Ovary (tissue), 10 donors: ENCODE measurements at places on chromosomes 7 and 10.
A peak's percentile ranks its signal among the peaks of the same experiment; 100 is the strongest.

DNA sequence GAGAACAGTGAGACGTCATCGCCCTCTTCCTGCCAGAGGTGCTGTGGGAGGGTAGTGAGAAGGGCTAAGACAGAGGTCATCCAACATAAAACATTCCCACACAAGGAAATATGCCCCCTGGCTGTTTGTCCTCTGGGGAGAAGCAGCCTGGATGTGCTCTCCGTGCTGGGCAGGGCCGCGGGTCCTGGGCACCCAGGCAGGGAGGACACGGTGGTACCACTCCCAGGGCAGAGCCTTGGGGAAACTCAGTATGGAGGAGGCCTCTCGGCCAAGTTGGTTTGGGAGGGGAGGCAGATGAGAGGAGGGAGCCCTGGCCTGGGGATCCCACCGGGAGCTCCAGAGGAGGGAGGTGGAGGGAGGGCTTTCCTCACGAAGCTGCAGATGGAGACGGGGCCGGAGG lies 129.4 kb downstream of the GLRX3 start:
- no peak for DNase-seq

GRCh38 chr7:33048257-33048656 lies 14.3 kb downstream of the NT5C3A start:
- DNase-seq: no peak

DNA sequence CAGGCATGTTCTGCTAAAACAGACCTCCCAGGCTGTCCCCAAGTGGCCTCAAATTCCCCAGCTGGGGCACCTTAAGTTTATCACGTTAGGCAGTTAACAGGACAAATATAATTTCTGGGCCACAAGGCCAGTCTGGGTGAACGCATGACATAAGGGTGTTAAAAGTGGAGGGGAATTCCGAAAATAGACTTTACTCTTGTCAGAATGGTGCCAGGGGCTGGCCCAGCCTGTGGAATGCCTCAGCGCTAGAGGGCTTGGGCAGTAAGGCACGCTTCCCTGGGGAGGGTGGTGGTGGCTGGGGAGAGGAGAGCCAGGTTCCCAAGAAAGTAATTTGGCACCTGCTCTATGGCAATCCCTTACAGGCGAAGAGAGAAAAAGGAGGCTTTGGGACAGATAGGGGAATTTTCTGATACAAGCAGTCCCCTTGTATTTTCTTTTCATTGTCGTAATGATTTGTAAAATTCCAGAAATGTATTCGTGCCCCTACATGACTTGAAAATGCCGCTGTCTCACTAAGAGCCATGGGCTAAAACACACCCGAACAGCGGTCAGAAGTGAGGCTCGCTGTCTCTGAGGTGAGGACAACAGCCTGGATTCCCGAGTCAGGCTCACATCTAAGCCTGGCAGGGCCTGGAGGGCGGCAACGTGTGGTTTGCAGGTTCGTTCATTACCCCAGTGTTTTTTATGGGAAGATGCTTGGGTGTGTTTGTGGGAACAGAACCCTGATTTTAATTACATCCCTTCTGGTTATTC lies 463.2 kb upstream of the GALNT17 start:
- DNase-seq: no peak

DNA sequence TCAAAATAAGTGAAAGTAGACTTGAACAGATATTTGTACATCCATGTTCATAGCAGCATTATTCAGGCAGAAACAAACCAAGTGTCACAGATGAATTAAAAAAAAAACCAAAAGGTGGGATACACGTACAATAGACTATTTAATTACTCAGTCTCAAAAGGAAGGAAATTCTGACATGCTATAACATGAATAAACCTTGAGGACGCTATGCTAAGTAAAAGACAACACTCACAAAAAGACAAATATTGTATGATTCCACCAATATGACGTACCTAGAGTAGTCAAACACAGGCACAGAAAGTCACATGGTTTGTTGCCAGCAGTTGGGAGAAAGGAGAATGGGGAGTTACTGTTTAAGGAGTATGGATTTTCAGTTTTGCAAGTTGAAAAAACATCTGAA lies 18.0 kb upstream of the CFAP70 start:
- no peak for DNase-seq

DNA sequence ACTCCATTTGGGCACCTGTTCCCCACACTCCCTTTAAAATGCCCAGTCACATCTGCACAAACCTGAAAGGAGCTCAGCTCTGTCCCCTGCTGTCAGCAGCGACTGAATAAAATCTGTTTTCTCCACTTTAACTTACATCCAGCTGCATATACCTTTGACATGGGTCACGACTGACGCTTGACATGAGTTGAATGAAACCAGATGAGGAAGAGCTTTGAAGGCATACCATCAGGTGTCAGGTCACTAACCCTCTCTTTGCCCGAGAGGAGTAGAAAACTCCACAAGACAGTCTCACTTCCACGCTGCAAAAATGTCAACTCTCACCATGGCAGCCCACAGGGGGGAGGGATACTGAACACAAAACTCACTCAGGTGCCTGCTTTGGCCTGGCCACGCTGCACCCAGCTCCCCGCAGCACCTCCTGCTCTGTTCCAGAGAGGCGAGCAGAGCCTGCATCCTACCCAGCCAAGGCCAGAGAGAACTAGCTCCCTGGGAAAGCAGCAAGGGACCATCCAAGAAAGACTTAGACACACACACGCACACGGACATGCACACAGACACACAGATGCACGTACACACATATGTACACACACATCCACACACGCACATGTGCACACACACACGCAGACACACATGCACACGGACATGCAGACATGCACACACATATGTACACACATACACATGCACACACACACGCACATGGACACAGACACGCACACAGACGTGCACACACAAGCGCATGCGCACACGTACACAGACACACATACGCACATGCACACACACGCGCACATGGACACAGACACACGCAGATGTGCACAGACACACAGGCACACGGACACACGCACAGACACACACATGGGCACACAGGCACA lies 191.0 kb downstream of the MAD1L1 start:
- peak; percentile 3 for DNase-seq

DNA sequence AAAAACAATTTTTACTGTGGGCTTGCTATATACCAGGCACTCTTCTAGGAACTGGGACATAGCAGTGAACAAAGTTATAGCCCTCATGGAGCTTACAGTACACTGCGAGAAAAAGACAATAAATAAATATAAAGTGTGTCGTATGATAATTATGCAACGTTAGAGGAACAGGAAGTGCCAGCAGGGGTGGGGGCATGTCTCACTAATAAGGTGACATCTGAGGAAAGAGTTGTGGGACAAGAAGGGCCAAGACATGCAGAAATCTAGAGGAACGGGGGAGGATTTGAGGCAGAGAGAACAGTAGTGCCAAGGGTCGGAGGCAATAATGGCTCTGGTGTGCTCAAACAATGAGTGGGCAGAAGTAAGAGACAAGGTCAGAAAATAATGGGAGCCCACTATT lies 52.8 kb downstream of the LMBR1 start:
- DNase-seq: no peak

DNA sequence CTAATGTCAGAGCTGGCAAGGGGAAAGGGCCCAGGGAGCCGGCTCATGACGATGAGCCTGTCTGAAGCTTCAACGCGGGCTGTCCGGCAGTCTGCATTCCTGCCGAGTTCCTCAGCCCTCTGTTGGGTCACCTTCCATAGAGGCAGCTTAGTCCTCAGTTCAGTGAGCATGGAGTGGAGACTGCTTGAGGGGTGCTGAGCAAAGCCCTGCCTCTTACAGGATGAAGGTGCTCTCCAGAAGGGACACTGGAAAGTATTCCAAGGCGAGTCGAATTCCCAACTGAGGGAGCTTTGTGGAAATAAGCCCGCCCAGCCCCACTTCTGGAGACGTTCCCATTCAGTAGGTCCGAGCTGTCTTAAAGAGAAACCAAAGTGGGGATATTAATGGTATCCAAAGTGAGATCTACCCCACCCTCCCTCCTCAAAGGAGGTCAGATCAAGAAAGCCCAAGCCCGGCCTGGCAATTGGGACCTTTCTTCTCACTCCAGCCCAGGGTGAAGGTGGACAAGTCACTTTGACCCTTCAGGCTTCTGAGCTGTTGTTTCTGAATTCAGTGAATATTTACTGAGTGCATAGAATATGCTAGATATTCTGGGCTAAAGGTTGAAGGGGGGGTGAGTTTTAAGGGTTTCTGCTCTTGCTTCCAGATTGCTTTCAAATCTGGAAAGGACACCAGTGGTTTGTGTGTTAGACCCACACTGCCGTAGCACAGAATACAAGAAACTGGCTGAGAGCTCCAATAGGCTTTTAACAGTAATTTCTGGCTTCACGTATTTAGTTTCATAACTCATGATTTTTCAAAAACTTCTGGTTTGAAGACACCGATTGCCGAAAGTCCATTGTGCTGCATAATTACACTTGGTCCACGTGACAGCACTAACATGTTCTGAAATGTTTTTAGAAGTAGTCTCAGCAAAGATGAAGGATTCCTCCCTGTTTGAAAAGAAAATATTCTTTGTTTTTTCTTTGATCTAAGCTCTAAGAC lies 3.5 kb downstream of the EGFR start:
- DNase-seq: no peak

DNA sequence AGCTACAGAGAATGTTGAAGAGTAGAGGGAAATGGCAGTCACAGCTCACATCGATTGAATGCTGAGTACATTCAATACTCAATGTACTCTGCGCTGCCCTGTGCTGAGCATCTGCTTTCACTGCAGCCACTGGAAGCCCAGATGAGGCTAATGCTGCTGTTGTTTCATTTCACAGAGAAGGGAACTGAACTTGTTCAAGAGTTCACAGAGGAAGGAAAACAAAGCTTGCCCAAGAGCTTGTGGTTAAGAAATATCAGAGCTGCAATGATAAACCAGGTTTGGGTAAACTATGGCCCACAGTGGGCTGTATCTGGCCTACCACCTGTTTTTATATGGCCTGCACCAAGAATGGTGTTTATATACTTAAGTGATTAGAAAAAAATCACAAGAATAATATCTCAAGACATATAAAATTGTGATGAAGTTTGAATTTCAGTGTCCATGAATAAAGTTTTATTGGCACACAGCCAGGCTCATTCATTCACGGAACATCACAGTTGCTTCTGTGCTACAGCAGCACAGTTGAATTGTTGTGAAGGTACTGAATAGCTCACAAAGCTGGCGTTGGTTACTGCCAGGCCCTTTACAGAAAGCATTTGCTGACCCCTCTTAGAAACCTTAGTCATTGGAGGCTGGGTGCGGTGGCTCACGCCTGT lies 64.1 kb downstream of the CFAP58 start:
- DNase-seq: no peak

DNA sequence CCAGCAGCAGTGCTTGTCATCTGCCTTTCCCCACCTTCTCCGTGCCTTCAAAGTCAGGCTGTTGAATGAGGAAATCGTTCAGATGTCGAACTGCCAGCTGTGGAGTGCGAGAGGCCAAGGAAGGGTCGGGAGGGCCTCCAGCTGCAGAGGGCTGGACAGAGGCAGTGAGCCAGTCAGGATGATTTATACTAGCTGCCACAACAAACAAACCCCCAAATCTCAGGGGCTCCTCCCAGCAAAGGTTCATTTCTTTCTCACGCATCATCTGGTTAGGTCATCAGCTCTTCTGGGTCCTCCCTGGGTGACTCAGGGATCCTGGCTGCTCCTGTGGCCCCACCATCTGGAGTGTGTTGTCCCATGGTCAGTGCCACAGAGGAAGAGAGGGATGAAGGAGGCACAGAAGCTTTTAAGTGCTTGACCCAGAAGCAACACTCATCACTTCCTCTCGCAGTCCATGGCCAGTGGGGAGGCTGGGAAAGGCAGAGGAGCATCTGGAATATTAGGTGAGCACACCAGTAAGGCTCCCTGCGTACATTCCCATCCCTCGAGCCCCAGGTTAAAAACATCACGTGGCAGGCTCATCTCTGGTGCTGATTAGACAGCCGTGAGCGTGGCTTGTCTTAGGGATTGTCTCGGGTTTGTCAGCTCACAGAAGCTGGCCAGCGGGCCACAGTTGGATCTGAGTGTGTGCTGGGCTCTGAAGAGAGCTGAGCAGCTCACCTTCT lies 140.7 kb downstream of the RGS10 start:
- peak; percentile 70 for DNase-seq

GRCh38 chr10:131177431-131178327 lies 133.8 kb downstream of the TCERG1L start:
- DNase-seq: peak; percentile 21

DNA sequence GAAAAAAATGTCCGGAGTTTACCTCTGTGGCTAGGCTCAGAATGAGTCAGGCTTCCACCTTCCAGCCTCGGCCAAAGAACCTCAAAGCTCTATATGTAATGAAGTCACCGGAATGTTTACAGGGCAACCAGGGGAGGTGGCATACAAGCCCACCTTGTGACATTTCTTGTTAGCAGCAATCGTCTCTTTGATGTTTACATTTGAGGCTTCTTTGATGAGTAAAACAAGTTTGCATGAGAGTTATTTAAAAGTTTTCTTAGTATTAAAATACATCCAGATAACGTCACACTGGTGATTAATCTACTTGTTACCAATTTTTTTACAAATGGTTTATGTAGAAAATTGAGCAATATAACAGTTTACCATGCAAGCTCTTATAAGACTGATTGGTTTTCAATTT lies 133.1 kb upstream of the ADAM12 start:
- no peak for DNase-seq

DNA sequence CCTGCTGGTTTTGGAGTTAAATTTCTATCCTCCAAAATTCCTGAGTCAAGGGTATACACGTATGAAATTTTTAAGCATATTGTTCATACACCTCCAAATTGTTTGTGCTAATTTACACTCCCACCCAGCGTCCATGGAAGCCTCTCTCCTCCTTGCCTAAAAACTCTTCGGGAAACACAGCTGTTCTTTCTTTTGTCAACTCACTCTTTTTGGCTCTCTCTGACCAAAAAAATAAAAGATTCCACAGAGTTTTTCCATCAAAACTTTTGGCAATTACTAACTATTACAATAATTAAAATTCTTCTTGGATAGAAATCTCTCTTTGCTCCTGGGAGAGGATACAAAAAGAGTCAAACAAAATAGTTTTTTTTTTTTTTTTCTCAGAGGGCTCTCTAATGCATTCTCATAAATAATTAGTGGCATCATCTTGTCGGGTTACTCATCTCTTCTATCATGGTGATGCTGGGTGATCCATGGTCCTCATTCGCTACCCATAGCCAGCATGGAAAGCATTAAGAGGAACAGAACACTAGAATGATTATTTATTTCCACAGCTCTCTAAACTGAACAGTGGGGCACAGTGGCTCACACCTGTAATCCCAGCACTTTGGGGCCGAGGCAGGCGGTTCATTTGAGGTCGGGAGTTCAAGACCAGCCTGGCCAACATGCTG lies 310.7 kb downstream of the SFMBT2 start:
- DNase-seq: no peak
